ENCODE measurements at places on chromosomes 13 and 19. TPM values are rescaled to one million over a fixed set of nuclear protein-coding genes. Genes with fewer than 3 reads are reported as not detected.

GRCh38 chr19:1275976-1276627 is 772 bp downstream of the FAM174C start:
- DNase-seq = no peak

GRCh38 chr13:110687736-110688135 is 18.2 kb downstream of the CARS2 start:
- no peak for DNase-seq

DNA sequence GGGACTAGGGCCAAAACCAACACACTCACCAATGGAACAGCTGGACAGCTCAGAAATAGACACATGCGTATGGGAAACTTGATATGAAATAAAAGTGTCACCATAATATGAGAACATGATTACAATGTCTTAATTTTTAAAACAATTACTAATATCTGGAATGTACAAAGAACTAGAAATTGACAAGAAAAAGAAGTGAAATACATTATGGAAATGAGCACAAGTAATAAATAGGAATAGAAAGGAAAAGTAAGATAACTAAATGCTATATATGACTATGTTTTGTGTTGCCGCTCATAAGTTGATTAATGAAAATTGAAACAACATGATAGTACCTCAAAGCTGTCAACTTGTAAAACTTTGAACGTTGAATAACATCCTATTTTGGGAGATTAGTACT is 801.1 kb downstream of the SLITRK5 start:
- DNase-seq = no peak

DNA sequence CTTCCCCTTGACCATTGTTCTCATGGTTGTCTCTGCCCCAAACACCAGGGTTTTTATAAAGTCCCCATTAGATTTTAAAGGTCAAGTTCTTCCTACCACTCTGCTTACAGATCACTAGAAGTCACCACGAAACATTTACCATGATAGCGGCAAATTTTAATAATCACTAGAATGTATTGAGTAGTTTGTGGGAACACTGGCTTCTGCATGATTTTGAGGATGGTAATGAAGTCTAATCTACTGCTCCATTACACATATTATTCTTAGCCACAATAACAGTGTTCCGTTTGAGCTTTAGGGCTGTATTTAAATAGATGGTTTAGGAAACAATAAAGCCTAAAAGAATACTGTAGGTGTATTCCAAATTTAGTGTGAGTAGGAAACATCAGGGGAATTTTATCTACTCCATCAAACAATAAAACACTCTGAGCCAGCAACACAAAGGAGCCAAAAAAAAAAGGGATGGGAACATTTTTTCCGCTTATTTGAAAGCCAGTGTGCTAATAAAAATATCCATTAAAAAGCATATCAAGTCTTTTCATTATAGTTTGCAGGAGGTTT is 49.7 kb downstream of the KLF12 start:
- DNase-seq = no peak

DNA sequence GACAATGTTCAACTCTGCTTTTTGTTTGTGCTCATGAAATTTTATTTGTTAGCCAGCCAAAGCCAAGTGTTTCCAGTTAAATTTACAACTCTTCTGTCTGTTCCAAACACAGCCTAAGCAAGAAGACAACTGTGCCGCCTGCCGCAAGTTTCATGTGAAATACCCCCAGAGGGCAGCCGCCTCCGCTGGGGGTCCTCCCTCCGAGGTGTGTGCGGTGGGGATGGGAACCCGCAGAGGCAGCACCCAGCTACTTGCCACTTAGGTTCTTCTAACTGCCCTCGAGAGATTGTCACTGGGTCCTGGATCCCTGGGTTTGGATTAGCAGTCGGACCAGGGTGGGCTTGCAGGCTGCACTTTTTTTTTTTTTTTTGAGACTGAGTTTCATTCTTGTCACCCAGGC is 28.5 kb downstream of the ATP11A start:
- DNase-seq = no peak

Gene TLE6
- 3.7 TPM for total RNA-seq
